ENCODE measurements at places on chromosomes 3 and 15.

- DNase-seq: no peak
These were observed 3.1 kb upstream of the CFAP20DC start for GRCh38 chr3:59052803-59053411.

DNA sequence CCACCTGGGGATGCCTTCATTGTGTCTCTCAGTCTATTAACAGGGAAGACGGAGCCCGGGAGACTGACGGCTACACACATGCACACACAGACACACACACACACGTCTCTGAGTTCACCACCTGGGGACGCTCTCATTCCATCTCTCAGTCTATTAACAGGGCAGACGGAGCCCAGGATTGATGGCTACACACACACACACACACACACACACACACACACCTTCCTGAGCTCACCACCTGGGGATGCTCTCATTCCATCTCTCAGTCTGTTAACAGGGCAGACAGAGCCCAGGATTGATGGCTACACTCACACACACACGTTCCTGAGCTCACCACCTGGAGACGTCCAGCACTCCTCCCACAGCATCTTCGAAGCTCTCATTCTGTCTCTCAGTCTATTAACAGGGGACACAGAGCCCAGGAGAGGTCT, 143.9 kb downstream of the OR4M2 start:
- no peak for DNase-seq

DNA sequence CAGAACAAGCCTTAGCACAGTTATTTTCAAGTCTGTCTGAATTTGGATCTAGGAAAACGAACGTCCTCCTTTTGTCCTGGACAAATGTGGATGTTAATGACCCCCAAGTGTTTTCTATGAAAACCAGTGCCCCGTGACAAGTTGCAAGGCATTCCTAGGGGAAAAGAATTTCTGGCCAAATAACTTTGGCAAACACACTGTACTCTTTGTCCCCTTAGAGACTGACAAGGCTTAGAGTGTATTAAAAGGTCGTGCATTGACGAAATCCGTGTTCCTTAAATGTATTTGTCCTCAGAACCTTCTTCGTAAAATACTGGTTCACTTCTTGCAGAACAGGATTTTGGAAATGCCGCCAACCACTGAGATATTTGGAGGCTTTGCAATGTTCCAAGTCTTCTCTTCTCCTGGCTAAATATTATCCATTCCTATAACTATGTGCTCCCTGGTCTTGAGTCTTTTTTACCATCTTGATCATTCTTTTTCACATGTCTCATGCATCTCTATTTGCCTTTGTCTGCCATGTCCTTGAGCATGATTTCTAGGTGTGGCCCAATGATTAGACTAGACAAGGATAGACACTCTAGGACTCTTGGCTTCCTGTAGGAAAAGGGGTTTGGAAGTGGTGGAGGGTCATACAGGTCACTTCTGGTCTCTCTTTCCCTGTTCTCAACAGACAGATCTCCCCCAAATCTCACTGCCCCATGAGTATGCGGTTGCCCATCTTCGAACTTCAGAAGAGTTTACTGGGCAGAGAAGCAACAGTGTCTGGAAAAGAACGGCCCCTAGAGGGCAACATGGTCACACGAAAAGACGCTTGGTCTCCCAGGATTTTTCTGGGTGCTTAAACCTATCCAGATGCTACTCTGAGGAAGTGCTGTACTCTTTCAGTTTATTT, 117.5 kb downstream of the EDEM1 start:
- no peak for DNase-seq

- no peak for DNase-seq
These were observed 873.8 kb downstream of the ROBO2 start for GRCh38 chr3:77913524-77914174.

DNA sequence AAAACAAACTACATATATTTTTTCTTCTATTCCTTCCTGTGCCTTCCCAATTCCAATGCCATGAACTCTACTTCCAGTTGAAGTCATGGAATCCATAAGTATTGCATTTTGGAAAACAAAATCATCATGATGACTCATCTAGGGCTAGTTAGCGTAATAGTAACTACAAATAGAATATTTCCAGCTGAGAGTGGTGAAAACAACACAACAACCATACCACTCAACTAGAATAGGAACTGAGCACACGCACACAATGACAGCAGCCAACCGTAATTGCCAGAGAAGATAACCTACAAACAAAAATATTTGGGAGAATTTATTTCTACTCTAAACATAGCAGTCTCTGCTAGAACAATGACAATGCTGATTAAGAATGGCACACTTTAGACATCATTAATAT, 225.9 kb downstream of the FGF12 start:
- no peak for DNase-seq

- DNase-seq: no peak
These were observed 240 bp downstream of the CFAP100 start for GRCh38 chr3:126394977-126395321.

DNA sequence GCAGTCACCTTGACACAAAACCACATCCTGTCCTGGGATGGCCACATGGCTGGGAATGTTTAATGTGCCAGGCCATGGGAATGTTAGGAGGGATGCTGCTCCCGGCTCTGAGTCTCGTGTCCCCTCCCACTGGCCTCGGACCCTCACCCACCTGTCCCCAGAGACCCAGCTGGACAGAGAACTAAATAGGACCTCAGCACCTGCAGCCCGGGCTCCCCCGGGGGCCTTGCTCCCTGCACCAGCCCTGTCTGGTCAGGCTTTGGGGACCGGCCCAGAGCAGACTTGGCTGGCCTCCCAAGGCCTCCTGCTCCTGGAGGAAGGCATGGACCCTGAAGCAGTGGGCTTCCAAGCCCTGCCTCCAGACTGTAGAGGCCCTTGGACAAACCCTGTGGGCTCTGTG, 100.0 kb upstream of the IQSEC1 start:
- no peak for DNase-seq

- no peak for DNase-seq
These were observed 193.0 kb downstream of the VGLL3 start for GRCh38 chr3:86797946-86798345.

DNA sequence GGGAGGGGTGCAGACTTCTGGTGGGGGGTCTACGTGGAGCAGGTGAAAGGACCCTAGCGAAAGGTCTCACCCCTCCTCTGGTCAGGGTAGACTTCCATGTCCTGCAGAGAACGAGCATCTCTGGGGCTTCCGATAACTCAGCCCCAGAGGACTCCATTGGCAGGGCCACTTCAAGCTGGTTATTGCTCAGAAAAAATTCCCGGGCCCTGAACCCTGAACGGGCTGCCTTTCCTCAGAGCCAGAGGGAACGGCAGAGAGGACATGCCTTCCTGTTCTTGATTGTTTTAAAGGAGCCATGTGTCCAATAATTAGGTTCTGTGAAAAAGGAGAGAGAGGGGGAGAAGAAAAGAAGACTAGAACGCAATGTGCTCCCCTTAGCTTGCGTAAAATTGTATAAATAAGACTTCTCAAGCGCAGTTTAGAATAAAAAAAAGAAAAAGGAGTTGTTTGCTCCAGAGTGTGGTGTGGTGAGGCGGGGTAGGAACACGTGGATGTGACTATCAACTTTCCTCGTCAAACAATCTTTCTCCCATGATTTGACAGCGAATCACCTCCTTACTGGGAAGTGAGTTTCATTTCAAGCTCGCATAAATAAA, 193.4 kb upstream of the UBE2E1 start:
- DNase-seq: no peak

DNA sequence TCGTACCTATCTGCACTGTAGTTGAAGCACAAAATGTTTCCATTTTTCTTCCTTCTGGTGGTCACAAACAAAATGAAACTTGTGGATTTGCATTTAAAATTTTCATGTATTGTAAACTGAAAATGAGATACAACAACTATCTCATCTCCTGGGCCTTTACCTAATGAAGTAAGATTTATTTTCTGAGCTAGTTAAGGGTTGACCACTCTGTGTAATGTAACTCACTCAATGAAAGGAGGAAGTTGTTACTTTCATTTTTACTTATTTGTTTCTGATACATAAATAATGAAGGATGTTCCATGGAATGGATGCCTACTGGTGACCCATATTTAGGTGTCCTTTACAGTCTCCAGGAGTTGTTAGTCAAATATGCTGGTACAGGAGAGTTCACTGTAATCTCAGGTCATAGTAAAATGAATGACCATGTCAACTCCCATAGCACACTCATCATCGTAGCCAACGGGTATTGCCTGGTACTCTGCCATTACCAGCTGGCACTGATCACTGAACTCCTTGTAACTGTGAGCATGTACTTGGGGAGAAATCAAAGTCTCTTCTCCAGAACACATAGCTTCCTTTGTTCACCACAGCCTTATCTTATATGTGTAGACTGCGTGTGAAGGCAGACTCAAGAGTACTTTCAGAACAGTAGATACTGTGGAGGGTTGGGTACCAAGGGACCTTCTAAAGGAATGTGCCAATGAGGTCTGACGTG, 474.2 kb upstream of the ROBO2 start:
- DNase-seq: no peak

DNA sequence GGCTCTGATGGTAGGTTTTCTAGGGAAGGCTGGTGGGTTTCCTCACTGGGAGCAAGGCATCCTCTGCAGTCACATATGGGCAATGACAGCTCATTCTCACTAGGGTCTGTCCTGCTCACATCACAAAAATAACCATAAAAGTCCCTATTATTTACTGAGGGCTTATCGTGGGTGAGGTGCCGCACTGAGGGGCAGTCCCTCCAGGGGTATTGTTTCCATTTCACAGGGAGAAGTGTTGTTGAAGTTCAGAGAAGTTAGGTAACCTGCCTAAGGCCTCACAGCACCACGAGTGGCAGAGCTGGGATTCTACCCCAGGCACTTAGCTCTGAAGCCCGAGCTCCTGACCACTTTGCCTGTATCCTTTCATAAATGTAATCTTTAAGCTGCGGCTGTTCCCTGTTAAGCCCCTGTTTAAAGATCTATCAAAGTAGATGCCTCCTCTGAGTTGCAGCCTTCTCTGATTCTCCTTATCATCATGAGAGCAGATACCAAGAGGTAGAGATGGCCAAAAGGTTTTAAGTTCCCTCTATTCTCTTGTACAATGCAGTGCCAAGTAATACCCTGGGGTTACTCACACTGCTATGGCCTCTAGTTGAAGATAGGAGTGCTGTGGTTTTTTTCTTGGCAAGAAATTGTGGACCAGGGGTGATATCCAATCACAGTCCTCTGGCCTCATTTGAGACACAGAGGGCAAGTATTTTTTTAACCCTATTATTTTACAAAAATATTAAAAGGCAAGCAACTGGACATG, 107.0 kb downstream of the RPLP1 start:
- no peak for DNase-seq

- DNase-seq: no peak
These were observed 765.8 kb upstream of the ROBO1 start for GRCh38 chr3:80533553-80533952.

GRCh38 chr3:169627073-169627472, 36.4 kb downstream of the MECOM start:
- DNase-seq: no peak

GRCh38 chr3:6580808-6581207, 280.1 kb upstream of the GRM7 start:
- DNase-seq: no peak

- no peak for DNase-seq
These were observed 2.6 kb downstream of the CILP start for GRCh38 chr15:65208647-65209046.

All from sciatic nerve (tissue), 2 donors.